Pericardium fibroblast (primary cell): ENCODE measurements at places on chromosomes 7 and 10. TPM values are rescaled to one million over a fixed set of nuclear protein-coding genes. Genes with fewer than 3 reads are reported as not detected.

LIPJ gene
- not detected in 2 replicates for total RNA-seq

COL17A1 gene
- total RNA-seq, result 0.23 TPM in 1 of 2 replicates, not detected in the other

COBL gene
- under 0.01 TPM in 1 of 2 replicates, not detected in the other for total RNA-seq

CABCOCO1 gene
- total RNA-seq, result 0.23 and 2.0 TPM in 2 replicates

VKORC1L1 gene
- 12.5 and 13.1 TPM in 2 replicates for total RNA-seq

PLXDC2 gene
- total RNA-seq, result 10.6 and 14.6 TPM in 2 replicates
